ENCODE measurements at places on chromosomes 3 and 15.

DNA sequence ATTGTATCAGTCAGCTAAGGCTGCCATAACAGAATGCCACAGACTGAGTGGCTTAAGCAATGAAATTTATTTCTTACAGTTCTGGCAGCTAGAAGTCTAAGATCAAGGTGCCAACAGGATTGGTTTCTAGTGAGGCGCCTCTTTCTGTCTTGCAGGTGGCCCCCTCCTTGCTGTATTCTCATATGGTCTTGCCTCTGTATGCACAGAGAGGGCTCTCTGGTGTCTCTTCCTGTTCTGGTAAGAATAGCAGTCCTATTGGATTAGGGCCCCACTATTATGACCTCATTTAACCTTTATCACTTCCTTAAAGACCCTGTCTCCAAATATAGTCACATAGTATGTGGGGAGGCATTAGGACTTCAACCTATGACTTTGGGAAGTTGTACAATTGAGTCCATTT lies 253.9 kb downstream of the EDEM1 start:
- DNase-seq: no peak

DNA sequence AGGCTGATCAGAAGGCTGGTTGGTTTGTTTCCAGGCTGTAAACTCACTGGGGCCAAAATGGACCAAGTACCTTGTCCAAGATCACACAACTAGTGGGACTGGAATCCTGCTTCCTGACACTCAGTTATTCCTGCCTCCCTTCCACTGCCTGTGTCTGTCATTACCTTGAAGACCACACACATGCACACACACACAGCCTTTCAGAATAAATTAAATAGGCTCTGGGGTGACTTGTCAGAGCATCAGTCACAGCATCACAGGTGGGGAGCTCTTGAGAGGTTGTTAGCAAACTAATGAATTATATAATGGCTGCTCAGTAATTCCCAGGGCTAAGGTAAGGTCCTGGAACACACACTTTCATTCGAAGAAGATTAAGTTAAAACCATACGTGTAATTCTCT lies 231.8 kb downstream of the UACA start:
- DNase-seq: no peak

GRCh38 chr3:146682171-146682570 lies 77.0 kb upstream of the PLSCR5 start:
- DNase-seq: peak; percentile 64

DNA sequence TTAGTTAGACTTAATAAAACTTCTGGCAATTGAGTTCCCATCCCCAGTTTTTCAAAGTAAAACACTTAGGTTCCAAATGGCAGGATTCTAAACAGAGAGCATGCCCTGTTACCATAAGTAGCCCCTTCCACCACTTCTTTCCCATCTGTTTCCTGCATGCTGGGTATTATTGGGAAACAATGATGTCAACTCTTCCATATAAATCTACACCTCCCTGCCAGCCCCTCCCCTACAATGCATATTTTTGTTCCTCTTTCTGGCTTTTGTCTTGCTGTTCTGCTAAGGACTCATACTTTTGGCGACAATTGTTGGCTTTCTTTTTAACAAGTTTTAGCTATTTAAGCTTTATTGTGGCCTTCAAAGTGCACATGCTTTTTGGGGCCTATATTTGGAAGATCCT lies 11.1 kb downstream of the ARHGAP31 start:
- no peak for DNase-seq

- no peak for DNase-seq
Observed at GRCh38 chr15:39016706-39017105, 452.1 kb upstream of the RASGRP1 start.

GRCh38 chr3:59692117-59692516 lies 642.3 kb upstream of the CFAP20DC start:
- DNase-seq: no peak

DNA sequence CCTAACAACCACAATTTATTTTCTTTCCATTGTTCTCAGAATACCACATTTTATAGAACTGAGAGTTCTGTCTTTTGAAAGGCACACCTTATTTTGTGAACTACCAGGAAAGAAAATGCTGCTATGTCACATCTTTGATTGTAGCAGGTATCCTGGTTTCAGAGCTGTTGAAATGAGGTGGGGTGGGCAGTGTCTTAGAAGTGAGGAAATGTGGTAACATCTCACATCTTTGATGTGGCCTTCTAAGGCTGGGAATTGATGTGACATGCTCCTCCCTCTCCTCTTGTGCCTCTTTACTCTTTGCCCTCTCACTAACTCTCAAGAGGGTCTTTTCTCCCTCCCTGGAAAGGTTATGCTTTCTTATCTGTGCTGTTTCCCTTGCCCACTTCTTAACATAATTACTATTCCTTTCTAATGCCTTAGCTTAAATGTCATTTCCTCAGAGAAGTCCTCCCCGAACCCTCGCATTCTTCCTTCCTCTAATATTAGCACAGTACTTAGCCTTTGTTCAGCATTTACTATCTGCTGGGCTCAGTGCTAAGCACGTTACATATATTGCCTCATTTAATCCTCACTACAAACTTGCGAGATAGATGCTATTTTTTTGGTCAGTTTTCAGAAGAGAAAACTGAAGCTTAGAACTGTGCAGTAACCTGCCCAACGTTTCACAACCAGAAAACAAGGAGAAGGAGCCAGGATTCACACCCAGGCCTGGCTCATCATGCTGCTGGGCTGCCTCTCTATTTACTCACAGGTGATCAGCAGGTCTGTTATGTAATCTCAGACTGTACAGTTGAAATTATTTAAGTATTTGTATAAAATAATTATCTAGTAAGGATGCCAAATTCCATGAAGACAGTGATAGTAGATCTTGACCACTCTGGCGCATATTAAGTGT lies 24.0 kb upstream of the SPTSSB start:
- no peak for DNase-seq

- DNase-seq: peak; percentile 51
Observed at GRCh38 chr3:49022688-49023171, 809 bp downstream of the NDUFAF3 start.

DNA sequence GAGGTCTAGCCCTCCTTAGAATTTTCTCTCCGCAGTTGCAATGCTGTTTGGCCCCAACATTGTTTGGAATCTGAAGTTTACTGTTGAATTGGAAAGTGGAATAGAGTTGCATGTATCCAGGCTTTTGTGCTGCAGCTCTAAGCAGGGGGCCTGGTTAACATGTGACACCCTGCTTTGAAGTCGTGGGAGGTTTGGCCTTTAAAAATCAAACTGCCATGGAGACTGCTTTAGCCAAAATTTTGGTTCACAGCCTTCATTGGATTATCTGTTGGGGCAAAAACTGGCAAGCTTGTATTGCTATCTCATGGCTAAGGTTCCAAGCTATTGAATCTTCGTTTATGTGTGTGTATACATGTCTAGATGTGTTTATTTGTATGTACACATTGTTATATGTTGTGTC lies 15.8 kb downstream of the CYP11A1 start:
- no peak for DNase-seq

GRCh38 chr3:185744997-185745843 lies 79.6 kb downstream of the IGF2BP2 start:
- no peak for DNase-seq

- no peak for DNase-seq
Observed at GRCh38 chr15:85828874-85829273, 34.1 kb upstream of the KLHL25 start.

DNA sequence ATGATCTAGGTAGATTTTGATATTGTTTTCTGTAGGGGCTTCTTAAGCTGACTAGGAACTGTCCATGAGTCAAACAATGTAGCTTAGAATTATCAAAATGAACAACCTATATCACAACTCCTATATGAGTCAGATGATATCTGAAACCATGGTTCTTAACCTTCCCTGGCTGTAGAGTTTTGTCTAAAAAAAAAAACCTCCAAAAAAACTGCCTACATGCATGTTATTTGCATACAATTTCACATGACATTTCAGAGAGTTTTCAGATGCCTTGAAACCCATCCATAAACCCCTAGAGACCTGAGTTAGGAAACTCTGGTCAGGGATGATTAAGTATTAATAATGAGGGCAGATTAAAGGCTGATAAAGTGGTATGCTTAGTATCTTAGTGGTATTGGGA lies 157.0 kb downstream of the CHST2 start:
- DNase-seq: no peak

- no peak for DNase-seq
Observed at GRCh38 chr3:141124715-141125114, 73.6 kb downstream of the SPSB4 start.

- DNase-seq: no peak
Observed at GRCh38 chr3:63467392-63467791, 185.1 kb upstream of the SNTN start.

DNA sequence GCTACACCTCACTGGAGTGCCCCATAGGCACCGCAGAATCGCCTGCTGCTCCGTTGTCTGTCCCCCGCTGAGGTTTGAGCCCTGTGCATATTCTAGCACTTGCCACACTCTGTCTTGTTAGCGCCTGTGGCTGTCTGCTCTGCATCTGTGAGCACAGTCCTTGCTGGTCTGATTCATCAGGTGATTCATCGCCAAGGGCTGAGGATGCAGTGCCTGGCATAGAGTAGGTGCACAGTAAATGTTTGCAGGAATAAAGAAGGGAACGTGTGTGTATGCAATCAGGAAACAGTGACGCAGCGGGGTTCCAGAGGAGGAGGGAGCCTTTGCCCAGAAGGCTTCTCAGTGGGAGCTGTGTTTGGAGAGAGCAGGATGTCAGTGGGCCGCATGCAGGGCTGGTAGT lies 124.0 kb upstream of the PLXNA1 start:
- DNase-seq: no peak

DNA sequence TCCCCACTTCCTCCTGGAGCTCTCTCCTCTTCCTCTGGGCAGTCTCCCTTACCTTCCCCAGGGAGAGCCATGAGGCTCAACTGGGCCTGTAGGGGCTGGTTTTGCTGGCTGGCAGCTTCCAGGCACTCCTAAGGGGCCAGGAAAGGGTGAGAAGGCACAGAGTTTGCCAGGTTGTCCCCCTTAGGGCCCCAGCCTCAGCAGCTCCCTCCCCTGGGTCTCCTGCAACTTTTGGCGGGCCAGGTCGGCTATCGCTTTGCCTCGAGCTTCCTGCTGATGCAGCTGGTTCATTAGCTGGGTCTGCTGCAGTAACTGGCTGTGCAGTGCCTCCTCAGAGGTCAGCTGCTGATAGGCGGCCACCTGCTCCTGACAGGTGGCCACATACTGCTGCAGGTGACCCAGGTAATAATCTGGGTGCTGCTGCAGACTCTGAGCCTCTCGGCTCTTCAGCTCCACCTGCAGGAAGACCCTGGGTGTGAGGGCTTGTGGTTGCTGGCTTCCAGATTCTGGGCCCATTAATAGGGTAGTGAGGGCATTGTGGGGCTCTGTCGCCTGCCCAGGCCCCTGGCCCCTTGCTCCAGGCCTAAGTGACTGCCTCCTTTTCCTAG lies 29.7 kb upstream of the OR4F6 start:
- peak; percentile 79 for DNase-seq

DNA sequence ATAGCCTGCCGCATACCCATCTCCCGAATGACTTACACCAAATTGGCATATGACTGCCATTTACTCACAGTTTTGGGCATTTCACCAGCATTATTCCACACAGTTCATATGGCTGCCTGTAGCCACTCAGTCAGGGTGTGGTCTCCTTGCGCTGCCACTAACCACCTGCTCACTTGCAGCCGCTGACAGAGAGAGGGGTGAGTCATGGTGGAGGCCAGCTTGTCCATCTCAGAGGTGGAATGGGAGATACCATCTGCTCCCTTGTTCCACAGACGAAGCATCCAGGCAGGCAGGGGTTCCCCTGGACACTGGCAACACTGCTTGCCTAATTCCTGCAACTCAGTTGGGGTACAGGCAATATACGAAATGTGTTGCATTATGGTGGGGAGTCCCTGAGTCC lies 15.6 kb downstream of the CCRL2 start:
- DNase-seq: peak; percentile 74

DNA sequence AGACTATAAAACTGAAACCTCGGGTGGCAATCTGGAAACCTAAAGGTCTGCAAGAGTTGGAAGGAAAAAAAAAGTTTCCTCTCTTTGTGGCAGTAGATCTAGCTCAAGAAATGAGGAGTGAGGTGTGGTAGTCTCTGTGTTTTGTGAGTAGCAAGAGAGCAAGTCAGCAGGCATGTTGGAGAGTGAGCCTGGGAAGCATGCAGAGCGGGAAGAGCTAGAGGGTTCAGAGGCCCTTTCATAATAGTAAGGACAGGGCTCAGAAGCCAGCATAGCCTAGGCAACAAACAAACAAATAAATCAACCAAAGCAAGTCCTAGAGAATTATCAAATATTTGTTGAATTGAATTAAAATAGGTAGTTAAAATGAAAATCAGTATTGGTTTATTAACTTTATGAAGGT lies 189.7 kb upstream of the CBLB start:
- DNase-seq: no peak

DNA sequence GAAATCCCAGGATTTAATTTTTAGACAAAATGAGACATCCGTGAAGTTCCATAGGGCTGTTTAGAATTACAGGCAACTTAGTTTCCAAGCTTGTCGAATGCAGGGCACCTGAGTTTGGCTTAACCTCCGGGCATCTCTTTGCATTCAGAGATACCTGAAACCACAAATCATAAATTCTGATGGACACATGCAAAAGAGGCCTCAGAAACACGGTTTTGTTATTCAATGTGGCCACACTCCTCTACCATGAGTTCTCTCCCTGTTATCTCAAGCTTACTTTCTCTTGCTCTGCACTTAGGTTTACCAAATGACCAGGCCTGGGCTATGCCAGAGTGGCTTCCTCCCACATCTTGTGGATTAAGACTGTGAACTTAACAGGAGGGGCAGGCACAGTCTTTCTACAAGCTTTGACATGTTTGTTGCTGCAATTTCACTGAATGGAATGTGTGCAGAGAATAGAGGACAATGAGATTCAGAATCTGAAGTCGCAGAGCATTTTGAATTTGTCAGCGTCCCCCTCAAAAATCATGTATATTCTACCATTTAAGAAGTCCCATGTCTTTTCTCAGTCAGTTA lies 137.7 kb downstream of the TPRG1 start:
- DNase-seq: no peak

- DNase-seq: no peak
Observed at GRCh38 chr3:191070201-191070600, 128.8 kb upstream of the OSTN start.

DNA sequence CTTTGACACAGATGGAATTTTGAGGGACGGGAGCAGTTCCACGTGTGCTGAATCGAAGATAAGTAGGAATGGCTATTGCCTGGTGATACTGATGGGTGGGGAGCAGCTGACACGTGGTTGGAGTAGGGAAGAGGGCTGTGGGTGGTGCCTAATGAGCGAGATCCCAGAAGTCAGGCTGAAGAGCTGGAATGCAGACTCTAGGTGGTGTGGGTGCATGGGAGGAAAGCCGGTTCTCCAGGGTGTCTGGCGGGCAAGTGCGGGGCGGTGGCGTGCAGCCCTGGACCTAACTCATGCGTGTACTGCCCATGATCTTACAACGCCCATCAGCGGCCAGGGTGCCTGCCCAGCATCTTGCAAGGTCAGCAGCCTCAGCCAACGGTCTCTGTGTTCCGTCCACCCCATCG lies 63.1 kb downstream of the ARNT2 start:
- no peak for DNase-seq

DNA sequence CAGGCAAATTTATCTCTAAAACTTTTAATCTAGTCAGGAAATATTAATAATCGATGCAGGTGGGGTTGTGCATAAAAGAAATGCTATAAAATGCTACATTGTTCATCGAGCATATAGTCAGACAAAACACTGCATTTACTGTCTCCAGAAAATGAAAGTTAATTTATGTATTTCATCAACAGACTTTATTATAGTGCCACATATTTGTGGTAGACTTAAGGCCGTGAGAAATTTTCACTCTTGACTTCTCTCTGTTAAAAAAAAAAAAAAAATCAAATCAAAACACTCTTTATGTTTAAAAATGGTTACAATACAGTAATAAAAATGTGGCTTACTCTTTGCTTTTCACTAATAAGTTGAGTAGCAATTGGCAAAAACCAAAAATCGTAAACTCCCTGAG lies 67.4 kb downstream of the RBMS3 start:
- DNase-seq: no peak

GRCh38 chr3:194139071-194139813 lies 3.3 kb downstream of the HES1 start:
- peak; percentile 57 for DNase-seq

All from RPMI8226 (cell line).